ENCODE measurements at places on chromosomes 13 and 19. TPM values are rescaled to one million over a fixed set of nuclear protein-coding genes. Genes with fewer than 3 reads are reported as not detected.

GRCh38 chr19:12453495-12453894 is 12.7 kb upstream of the ZNF443 start:
- DNase-seq: no peak

GRCh38 chr19:30388819-30389218 is 16.6 kb downstream of the ZNF536 start:
- DNase-seq: no peak

- DNase-seq: no peak
These were observed 17.5 kb downstream of the TMED1 start for GRCh38 chr19:10818301-10819123.

DNA sequence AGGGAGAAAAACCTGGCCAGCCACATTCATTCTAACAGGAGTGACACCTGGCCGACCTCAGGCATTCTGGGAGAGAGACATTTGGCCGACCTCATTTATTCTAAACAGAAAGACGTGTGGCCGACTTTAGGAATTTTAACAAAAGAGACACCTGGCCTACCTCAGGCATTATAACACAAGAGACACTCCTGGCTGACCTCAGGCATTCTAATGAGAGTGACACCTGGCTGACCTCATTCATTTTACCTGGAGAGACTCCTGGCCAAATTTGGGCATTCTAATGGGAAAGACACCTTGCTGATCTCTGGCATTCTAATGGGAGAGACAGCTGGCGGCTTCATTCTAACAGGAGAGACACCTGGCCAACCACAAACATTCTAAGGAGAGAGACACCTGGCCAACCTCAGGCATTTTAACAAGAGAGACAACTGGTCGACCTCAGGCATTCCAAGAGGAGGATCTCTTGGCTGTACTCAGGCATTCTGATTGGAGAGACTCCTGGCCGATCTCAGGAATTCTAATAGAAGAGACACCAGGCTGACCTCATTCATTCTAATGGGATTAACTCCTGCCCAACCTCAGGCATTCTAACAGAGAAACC is 1353.9 kb downstream of the UQCRFS1 start:
- DNase-seq: no peak

The DENND1C gene
- total RNA-seq: not detected

The ZNF534 gene
- not detected for total RNA-seq

The CLEC11A gene
- 21.8 TPM for total RNA-seq

All from fibroblast of the aortic adventitia (primary cell).